Suppressor macrophage treated with lipopolysaccharide for 1 hour (primary cell): ENCODE measurements at places on chromosomes 11 and 22.

DNA sequence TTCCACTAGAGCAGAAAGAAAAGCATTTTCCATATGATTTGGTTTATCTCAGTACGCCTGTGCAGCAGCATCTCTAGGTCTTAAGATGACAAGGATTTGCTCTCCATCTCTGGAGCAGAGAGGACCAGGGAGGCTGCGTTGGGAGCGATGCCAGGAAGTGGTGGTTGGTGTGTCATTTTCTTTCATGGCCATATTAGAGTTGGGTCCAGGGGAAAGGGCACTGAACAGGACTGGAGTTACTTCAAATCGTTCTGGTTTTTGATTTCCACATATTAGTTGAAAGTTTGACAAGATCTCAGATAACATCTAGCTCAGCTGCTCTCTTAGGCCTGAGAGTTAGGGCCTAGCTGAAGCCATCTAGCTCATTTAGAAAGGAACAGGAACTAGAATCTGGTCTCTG lies 157.7 kb downstream of the ADAMTS15 start:
- DNase-seq, result no peak

GRCh38 chr22:30262917-30263741 lies 3.5 kb downstream of the OSM start:
- DNase-seq, result peak; percentile 94

- peak; percentile 5 for DNase-seq
Measured at GRCh38 chr11:2675540-2675939, 24.3 kb downstream of the KCNQ1OT1 start.

DNA sequence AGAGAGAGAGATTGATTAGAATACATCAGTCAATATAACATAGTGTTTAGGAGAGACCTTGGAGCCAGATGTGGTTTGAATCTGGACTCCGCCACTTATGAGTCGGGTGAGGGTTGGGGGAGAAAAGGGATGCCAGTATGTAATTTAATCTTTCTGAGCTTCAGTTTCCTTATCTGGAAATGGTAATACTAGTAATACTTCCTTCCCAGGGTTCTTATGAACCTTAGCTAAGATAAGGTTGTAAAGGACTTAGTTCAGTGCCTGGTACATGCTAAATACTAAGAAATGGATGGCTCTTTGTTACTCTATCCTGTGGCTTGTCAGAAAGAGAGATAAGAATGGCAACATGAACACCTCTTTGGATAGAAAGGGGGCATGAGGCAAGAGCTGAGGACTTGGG lies 226.1 kb upstream of the NARS2 start:
- no peak for DNase-seq

DNA sequence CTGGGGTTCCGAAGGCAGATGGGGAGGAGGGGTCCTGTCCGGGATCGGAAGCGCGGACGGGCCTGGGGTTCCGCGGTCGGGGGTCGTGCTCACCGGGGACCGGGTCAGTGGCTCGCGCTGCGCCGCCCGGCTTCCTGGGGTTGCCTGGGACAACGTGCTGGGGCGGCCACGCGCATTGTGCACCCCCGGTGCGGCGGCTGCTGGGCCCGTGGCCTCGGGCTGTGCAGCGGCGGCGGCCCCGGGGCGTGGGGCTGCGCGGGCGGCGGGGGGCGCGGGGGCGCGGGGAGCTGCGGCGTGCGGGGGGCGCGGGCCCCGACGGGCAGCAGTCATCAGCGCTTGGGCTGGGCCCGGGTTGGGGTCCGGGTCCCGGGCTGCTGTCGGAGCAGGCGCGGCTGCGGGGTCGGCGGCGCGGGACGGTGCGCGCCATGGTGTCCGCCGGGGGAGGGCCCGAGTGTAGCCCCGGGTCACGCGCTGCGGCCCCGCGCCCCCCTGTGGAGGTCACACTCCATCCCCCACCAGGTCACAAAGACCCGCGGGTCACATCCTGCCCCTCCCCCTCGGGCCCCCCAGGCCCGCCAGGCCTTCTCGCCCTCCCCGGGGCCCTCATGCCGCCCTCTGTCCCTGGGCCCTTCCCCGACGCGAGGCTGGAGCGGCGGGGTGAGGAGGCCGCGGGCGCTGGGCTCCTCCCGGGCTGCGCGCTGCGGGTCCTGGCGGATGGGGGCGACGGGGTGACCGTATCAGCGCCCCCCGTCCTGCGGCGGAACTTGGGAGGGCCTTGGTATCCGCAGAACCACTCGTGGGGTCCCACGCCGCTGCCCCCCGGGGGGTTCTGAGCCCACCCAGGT lies at the start of gene TTLL8:
TSS of gene TTLL8 (minus strand) at position 238 of the 845 bp plus-strand sequence.
- peak; percentile 20 for DNase-seq

- DNase-seq, result peak; percentile 7
Measured at GRCh38 chr11:59918480-59918879, 19.8 kb upstream of the OOSP1 start.

DNA sequence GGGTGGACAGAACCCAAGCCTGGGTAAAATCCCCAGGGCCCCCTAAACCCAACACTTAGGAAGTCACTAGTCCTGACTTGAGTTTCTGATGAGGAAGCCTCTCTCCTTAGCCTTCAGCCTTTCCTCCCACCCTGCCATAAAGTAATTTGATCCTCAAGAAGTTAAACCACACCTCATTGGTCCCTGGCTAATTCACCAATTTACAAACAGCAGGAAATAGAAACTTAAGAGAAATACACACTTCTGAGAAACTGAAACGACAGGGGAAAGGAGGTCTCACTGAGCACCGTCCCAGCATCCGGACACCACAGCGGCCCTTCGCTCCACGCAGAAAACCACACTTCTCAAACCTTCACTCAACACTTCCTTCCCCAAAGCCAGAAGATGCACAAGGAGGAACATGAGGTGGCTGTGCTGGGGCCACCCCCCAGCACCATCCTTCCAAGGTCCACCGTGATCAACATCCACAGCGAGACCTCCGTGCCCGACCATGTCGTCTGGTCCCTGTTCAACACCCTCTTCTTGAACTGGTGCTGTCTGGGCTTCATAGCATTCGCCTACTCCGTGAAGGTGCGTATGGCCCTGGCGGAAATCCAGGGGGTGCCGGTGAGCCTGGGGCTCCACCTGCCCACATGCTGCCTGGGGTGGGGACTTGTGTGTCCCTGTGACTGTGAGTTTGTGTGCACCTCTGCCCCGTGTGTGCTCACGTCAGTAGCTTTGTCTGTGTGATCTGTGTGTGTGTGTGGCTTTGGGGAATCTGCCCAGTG lies at the start of gene IFITM1:
TSS of gene IFITM1 (plus strand) at position 254 of the 767 bp plus-strand sequence. CDS start at position 385, 131 bp downstream.
- peak; percentile 42 for DNase-seq

DNA sequence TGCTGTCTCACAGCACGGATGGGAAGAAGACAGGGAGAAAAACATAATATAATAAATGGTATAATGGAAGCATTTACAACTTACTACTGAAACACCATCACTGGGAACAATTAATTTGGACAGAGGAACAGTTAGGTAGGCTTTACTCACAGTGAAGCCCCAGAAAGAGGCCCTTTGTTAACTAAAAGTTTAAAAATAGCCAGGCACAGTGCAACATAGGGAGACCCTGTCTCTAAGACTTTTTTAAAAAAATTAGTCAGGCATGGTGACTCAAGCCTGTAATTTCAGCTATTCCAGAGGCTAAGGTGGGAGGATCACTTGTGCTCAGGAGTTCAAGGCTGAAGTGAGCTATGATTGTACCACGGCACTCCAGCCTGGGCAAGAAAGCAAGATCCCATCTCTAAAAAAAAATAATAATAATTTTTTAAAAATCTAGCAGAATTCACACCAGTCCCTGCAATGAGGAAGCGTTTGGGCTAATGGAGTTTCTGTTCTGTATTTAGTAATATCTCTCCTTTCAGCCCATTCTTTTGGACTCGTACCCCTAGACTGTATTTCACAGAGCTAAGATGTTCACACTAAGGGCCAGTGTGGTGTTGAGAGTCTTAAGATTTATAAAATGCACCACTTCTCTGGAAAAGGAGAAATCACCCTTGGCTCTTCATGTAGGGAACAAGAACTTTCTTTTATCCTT lies 275.5 kb downstream of the SOX6 start:
- DNase-seq, result no peak

DNA sequence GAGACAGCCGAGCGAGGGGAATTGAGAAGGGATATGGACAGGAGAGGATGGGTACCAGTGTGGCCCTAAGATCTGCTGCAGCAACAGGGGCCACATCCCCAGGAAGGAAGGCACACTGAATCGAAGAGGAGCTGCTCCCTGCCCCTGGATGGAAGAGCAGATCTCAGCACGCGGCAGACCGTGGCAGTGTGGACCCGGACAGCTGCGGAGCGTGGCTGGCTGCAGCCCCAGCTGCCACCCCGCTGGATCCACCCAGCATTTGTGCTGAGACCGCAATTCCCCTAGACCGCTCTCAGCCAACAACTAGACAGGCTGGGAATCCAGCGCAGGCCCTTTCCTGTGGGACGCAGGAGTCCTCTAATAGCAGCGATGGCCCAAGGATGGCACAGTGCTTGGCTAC lies 94.7 kb downstream of the NECTIN1 start:
- no peak for DNase-seq

DNA sequence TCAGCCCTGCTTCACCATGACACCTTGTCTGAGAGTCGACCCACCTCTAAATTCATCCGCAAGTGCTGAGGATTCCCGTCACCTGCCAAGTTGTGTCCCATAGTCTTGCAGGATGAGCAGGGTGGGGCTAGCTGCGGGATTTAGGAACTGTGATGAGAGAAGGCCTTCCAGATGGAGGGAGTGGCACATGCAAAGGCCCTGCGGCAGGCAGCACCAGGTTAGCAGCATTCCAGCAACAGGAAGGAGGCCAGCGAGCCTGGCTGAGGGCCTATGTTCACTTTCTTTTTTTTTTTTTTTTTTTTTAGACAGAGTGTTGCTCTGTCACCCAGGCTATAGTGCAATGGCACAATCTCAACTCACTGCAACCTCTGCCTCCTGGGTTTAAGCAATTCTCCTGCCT lies 31.8 kb downstream of the ANO1 start:
- no peak for DNase-seq

DNA sequence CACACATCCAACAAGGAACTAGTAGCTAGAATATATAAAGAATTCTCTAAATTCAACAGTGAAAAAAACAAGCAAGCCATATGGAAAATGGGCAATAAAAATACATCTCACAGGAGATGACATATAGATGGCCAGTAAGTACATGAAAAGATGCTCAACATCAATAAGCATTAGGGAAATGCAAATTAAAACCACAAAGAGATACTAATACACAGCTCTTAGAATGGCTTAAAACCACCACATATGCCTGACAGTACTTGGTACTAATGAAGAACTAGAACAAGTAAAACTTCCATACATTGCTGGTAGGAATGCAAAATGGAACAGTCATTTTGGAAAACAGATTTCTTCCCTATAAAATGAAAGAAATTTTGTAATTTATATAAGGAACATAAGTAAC lies 71.6 kb upstream of the GAB2 start:
- DNase-seq, result no peak

DNA sequence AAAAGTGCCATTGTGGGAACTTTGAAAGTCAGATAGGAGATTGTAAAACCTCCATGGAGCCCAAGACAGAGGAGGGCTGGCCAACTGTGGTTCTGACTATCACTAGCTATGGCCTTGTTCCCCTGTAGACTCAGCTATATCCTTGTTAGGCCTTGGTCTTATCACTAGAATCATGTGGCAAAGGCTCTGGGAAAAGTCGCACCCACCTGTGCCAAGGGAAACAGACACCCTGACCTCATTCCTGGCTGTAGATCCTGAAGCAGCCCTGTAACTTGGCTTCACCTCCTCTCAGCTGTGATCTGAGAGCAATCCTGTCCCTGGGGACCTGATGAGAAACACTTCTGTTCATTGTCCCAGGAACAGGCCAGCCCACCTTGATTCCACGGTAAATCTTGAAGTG lies 566.2 kb downstream of the TMEM135 start:
- no peak for DNase-seq

DNA sequence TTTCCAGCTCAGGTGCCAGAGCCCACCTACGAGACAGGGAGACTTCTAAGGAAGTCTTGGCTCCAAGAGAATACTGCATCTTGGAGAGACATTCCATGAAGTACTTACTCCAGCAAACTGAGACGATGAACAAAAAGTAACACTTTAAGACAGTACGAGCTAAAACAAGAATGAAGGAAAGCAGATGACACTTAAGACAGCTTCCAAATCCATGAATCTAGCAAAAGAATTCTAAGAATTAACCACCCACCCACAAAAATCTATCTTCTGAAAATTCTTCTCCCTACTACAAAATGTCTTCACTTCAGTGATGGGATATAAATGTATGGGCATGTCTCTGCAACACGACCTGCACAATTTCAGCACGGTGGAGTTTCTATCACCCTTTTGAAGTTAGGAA lies 132.9 kb downstream of the C11orf58 start:
- DNase-seq, result no peak

GRCh38 chr11:44285756-44286155 lies 24.2 kb downstream of the ALX4 start:
- no peak for DNase-seq

DNA sequence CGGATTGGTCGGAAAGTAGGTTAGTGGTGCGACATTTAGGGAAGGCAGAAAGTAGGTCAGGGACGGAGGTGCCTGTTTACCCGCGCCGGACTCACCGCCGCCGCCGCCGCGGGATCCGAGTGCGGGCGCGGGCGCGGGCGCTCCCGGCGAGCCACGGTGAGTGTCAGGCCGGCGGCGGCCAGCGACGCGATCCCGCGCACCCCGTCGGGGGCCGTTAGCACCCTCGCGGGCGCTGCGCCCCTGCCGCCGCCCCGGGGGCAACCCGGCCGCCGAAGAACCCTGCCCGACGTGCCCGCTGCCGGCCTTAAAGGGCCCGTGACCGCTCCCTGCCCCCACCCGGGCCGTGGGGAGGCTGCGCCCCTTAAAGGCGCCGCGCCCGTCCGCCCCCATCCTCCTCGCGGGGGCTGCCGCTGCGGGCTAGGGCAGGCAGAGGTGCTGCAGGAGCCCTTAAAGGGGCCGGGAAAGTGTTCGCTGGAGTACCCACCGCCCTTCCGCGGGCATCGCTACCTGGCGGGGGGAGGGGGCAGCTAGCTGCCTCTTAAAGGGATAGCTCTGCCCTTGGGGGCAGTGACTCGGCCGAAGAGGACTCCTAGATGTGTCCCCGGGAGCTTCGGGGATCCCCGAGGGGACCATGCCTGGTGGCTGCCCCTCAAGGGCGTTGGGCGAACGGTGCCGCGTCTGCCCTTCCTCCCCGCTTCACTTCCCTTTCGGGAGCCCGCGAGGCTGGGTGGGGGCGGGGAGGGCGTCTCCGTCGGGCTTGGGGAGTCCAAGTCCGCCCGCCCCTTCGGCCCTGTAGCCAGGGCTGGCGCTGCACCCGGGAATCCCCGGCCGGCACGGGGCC lies at the start of gene BMAL1:
TSS of gene BMAL1 (plus strand) at position 23 of the 841 bp plus-strand sequence. CDS start 76,519 bp downstream, outside the sequence.
- DNase-seq, result peak; percentile 71

GRCh38 chr11:86408845-86409244 lies 34.2 kb downstream of the CCDC81 start:
- no peak for DNase-seq
